ENCODE measurements at places on chromosomes 12 and 14.
A peak's percentile ranks its signal among the peaks of the same experiment; 100 is the strongest.

DNA sequence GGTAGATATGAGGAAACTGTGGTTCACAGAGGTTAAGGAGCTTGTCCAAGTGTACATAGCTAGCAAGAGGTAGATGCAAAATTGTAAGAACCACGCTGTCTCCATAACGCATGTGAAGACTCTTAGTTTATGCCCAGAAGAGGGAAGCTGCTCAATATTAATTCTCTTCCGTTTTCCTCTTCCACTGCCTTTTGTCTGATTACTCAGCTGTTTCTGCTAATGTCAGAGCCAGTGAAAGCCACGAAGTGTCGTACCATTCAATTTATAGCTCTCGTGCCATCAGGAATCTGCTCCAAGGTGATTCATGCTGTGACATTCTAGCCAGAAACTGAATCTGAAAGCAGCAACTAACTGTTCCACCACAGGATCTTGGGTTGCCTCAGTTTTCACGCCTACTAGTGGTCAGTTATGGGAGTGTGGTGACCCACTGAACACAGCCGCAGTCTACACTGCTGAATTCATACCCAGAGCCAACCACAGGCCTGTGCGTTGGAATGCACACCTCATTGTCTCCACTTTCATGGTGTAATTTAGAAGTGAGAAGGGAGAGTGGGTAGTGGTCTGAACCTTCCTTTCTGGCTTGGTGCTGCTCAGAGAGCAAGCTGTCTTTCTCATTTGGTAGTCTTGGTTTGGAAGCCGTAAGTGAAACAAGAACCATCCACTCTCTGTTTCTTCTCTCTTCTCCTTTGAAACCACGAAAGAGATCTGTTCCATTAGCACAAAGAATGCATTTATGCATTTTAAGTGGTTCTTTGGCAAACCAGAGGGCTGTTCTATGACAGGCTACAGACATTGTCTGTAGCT lies 74.2 kb upstream of the NAP1L1 start:
- no peak for DNase-seq

- no peak for DNase-seq
Observed at GRCh38 chr12:52787324-52788191, 8.4 kb downstream of the KRT3 start.

DNA sequence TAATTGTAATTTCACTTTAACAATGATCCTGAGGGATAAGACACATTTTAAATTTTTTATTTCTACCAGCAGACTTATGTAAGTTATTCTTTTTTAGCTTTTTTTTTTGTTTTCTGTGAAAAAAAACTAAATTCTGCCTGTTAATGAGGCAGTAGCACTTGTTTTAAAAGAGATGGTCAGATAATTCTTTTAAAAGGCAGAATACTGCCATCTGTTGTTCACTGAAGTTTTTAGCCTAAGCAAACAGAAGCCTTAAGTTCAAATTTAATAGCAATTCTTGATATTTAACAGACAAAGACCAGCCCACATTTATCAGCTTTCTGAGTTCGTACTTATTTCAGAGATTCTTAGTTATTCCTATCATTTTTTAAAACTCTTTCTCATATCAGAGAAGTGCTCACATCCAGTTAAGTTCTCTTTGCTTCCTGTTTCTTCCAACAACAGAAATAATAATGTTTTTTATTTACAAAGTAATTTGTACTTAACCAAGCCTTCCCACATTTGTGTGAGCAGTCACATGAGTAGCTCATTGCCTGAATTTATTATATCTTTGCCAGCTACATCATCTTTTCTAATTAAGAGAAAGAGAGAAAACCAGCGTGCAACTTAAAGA lies 93.4 kb upstream of the SLCO1C1 start:
- peak; percentile 8 for DNase-seq

DNA sequence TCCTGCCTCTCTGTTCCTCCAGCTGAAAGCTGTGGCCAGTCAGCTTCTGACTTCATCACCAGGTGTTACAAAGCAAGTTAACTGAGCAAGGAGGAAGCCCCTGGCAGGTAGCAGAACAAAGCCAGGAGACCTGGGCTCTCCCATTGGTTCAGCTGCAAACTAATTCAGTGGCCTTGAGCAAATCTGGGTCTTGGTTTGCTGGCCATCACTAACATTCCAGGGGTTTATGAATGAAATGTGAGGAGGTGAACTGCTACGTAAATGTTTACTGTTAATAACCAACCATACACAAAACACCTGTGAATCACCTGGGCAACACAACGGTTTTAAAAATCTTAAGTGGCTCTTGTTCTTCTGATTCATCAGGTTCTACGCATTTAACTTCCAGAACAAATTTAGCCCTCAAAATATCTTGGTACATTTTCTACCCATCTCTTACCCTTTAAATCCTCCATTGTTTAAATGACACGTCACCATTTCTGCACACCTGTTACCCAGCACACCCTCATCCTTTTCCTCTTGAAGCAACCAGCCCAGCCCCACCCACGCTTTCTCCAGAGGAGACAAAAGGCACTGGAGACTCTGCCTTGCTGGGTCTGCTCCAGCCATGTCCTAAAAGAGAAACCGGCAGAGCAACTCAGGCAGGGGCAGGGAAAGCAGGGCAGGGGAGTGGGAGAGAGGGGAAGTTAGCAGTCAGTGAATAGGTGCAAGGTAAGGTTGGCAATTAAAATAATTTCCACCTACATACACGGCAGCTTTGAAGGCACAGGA lies 49.3 kb upstream of the TSPAN11 start:
- DNase-seq: peak; percentile 62

DNA sequence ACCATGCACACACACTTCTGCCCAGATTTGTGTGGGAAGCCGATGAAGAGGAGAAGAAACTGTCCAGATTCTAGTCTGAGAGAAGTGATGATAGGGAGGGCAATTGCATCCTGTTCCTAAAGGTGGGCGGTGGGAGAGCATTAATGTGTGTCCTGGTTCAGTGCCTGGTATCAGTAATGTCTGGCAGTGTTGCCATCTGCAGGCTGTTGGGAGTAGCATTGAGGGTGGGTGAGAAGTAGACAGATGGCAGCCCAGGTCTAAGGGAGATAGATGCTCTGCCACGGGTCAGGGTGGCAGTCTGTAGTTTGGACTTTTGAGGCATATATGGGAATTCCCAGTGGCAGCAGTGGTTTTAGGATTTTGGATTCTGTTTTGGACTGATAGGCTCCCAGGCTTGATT lies 156.4 kb downstream of the ETNK1 start:
- no peak for DNase-seq

- DNase-seq: no peak
Observed at GRCh38 chr12:50085615-50086072, 502 bp downstream of the SMARCD1 start.

GRCh38 chr14:50845166-50845565 lies 14.2 kb upstream of the NIN start:
- DNase-seq: no peak

All from NCI-H510A (cell line).